ENCODE measurements at places on chromosomes 13 and 19. TPM values are rescaled to one million over a fixed set of nuclear protein-coding genes. Genes with fewer than 3 reads are reported as not detected.

DNA sequence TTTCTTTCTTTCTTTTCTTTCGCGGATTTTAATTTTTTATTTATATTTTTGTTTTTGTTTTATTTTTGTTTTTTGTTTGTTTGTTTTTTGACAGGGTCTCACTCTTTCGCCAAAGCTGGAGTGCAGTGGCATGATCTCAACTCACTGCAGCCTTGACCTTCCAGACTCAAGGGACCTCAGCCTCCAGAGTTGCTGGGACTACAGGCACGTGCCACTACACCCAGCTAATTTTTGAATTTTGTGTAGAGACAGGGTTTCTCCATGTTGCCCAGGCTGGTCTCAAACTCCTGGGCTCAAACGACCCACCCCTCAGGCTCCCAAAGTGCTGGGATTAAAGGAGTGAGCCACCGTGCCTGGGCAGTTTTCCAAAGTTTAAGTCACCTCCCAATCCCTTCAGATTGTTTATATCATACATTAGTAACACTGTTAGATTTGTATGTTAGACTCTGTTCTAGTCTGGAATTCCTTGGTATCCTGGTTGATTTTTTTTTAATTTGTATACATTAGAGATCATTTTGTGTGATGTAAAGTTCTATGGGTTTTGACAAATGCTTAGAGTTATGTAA is 597.3 kb downstream of the DCT start:
- H3K27ac ChIP-seq = no peak overlapping the region
- H3K27me3 ChIP-seq = no peaks in the 10 kb centered on the region
- no peaks in the 10 kb centered on the region for H3K4me1 ChIP-seq
- no peak overlapping the region for H3K4me3 ChIP-seq
- H3K36me3 ChIP-seq = peaks cover 1% of the 10 kb centered on the region

DNA sequence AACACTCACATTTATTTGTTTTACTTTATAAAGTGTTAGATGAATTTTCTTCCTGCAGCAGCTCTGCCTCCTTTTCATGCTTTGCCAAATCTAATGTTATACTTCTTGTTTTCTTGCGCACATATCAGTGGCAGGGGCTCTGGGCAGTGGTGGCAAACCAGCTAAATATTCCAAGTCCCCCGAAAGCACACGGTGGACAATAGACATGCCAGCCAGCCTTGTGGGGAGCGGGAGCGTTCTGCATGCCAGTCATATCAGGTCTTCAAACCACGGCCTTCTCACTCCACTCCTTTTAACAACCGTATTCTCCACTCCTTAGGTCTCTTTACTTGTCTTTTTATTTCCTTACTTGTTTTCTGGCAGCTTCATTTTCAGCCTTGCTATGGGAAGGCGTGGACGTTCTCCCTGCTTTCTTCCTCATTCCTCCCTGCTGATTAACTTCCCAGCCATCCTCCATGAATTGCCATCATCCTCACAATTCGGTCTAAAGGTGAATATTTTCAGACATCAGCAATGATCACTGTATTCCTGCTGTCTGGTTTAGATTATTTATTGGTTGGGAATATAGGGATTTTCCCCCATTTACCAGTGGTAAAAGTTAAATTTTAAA is 77.1 kb upstream of the WASF3 start:
- no peak for DNase-seq
- no peaks in the 10 kb centered on the region for H3K36me3 ChIP-seq
- no peaks in the 10 kb centered on the region for H3K27me3 ChIP-seq
- no peak overlapping the region for H3K27ac ChIP-seq

DNA sequence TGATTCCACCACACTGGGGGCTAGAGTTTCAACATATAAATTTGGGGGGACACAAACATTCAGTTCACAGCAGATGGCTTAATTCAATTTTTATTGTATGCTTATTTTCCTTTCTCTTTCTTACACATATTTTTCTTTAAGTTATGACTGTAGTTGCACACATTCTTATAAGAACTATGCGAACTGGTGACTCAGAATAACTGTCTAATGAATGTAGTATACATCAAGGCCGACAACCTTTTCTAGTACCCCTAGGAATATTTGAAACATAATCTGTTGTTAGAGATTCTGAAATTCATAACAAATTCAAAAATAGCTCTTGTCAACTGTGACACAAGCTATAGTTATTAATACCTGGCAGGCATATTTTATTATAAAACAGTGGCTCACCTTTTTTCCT is 695.6 kb downstream of the PCDH9 start:
- H3K4me1 ChIP-seq = no peaks in the 10 kb centered on the region
- H3K27ac ChIP-seq = no peak overlapping the region
- H3K4me3 ChIP-seq = no peak overlapping the region
- no peaks in the 10 kb centered on the region for H3K36me3 ChIP-seq
- no peak for DNase-seq

- H3K4me3 ChIP-seq = no peak overlapping the region
- H3K4me1 ChIP-seq = no peaks in the 10 kb centered on the region
- peaks cover 16% of the 10 kb centered on the region for H3K36me3 ChIP-seq
- H3K27ac ChIP-seq = no peak overlapping the region
- H3K27me3 ChIP-seq = no peaks in the 10 kb centered on the region
Observed at GRCh38 chr19:37951816-37952210, 44.8 kb downstream of the SIPA1L3 start.

GRCh38 chr19:19356500-19356899 is 35.9 kb downstream of the MAU2 start:
- peaks cover 14% of the 10 kb centered on the region for H3K4me1 ChIP-seq
- DNase-seq = no peak
- H3K4me3 ChIP-seq = no peak overlapping the region
- H3K27ac ChIP-seq = no peak overlapping the region

- H3K36me3 ChIP-seq = no peaks in the 10 kb centered on the region
- H3K4me3 ChIP-seq = no peak overlapping the region
- H3K27ac ChIP-seq = no peak overlapping the region
- H3K4me1 ChIP-seq = no peaks in the 10 kb centered on the region
Observed at GRCh38 chr13:60363288-60363687, 33.7 kb upstream of the TDRD3 start.

DNA sequence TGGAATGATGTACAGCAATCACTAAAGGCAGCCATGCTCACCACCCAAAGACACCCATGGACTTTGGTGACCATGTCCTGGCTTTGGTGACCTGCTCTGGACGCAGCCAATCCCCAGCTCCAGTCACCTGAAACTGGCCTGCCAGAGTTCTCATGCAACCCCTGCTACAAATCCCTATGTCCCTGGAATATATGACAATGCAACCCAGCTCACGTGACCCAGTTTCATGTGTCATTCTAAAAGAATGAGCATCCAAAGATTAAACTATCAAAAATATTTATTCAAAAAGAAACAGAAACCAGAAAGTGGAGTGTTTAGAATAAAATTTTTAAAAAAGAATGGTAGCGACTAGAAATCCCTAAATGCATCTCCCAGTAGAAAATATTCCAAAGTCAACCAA is 203.3 kb upstream of the IRS2 start:
- no peaks in the 10 kb centered on the region for H3K36me3 ChIP-seq
- H3K4me3 ChIP-seq = no peak overlapping the region
- H3K27ac ChIP-seq = no peak overlapping the region
- H3K27me3 ChIP-seq = peaks cover 6% of the 10 kb centered on the region
- H3K4me1 ChIP-seq = no peaks in the 10 kb centered on the region

The SIGLECL1 gene
- not detected for total RNA-seq

The PDCD5 gene
- total RNA-seq = 264 TPM
